ENCODE measurements at places on chromosomes 7 and 10.
A peak's percentile ranks its signal among the peaks of the same experiment; 100 is the strongest.

GRCh38 chr7:36129048-36129534 lies 24.0 kb upstream of the EEPD1 start:
- no peak for DNase-seq

- DNase-seq: no peak
Observed at GRCh38 chr10:132521041-132521465, 16.5 kb upstream of the INPP5A start.

DNA sequence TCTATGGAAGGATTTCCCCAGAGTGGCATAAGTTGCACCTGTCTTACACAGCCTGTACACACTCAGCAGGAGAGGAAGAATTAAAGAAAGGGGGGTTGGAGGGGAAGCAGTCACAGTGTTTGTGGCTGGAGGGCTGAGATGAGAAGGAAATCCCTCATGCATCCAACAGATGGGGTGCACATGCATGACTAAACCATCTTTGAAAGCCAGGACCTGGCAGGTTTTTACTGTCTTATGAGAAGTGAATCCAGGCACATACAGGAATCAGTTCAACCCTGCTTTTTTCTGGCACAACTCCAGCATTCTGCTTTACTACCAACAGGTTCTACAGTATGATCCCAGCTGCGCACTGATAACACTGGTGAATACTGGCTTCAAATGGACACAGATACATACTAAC lies 107.7 kb downstream of the CACNA2D1 start:
- no peak for DNase-seq

DNA sequence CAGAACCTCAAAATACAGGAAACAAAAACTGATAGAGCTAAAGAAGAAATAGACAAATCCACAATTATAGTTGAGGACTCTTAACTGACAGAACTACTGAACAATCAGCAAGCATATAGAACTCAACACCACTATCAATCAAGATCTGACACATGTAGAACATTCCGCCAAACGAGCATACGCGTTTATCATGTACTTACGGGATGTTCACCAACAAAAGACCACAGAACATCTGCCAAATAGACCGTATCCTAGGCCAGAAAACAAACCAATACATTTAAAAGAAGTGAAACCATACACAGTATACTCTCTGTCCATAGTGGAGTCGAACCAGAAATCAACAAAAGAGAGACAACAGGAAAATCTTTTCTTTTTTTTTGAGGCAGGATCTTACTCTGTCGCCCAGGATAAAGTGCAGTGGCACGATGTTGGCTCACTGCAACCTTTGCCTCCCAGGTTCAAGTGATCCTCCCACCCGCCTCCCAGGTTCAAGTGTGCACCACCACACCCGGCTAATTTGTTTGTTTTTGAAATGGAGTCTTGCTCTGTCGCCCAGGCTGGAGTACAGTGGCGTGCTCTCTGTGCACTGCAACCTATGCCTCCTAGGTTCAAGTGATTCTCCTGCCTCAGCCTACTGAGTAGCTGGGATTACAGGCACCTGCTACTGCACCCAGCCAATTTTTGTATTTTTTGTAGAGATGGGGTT lies 5.1 kb downstream of the GNA12 start:
- no peak for DNase-seq

DNA sequence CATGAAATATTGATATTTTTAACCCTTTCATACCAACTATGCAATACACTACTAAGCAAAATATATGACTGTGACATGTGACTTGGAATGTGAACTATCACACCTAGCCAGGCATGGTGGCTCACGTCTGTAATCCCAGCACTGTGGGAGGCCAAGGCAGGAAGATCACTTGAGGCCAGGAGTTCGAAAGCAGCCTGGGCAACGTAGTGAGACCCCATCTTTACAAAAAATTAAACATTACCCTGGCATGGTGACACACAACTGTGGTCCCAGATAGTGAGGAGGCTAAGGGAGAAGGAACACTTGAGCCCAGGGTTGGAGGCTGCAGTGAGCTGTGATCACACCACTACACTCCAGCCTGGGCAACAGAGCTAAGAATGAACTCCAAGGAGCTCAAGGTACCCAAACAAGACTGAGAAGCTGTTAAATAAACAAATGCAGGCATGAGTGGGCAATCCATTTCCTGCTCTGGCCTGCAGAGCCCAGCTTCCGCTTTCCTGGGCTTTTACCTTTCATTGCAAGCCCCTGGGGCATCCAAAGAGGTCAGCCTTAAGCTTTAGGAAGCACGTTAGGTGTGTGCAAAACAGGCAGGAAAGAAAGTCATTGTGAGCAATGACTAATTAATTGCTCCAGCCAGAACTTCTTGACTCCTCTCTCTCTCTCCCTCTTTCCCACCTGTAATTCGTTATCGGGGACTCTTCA lies 162.1 kb upstream of the FOXK1 start:
- no peak for DNase-seq

DNA sequence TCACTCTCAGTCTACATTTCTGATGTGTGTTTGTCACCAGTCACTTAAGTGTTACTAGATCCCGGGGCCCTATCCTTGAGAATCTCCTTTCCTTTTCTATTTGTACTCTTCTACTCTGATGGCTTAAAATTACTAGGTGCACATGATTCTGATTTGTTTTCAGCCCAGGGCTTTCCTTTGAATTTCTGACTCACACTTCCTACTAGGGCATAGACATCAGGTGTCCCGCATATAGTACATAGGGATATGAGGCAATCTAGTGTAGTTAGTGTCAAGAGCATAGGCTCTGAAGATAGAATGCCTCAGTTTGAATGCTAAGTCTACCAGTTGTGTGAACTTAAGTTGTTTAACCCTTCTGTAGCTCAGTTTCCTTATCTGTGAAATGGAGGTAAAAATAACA lies 49.4 kb upstream of the LRRN3 start:
- no peak for DNase-seq

GRCh38 chr7:100687751-100688300 lies 6.2 kb downstream of the GIGYF1 start:
- DNase-seq: no peak

- no peak for DNase-seq
Observed at GRCh38 chr10:123848564-123849457, 42.8 kb downstream of the CPXM2 start.

DNA sequence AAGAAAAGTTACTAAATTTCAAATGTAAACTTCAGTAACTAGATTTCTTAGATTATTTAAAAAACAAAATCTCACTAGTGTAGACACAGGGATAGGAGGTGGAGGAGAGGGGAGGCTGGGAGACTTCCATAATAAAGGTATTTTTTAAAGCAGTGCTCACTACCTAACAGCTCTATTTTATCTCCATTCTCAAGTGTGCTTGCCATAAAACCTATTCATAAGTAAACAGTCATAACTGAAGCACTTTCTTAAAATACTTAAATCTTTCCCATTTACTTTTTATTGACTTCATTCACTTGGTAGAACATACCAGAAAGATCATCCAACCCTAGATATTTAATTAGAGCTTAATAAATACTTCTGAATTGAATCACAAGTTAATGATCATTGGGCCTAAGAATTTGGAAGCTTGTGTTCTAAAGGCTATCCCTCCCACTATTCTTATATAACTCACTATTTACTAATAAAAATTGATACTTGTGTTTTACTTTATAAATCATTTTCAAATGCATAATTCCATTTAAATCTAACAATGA lies 107.4 kb downstream of the SNX13 start:
- no peak for DNase-seq

- DNase-seq: peak; percentile 90
Observed at GRCh38 chr10:29820890-29821461, 186.2 kb upstream of the SVIL start.

GRCh38 chr7:111796671-111797070 lies 234.4 kb upstream of the IMMP2L start:
- DNase-seq: no peak

DNA sequence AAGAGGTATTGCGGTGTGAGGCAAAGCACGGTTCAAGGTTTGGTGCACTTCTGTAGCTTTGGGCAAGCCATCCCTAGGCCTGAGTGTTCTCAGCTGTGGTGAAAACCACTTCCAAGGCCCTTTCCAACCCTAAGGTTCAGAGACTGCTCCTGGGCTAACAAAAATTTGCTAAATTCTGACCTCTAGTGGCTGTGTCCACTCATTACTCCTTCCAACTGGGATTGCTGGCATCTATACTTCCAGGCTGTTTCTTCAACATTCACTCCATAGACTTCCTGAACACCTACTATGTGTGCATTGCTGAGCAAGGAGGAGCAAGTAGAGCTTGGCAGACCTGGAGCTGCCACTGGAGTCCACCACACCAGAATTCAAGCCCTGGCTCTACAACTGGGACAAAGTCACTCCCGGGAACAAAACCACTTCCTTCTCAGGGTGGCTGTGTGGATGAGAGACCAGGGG lies 29.3 kb upstream of the SH3PXD2A start:
- peak; percentile 61 for DNase-seq

- peak; percentile 70 for DNase-seq
Observed at GRCh38 chr10:30591249-30591670, 38.3 kb downstream of the LYZL2 start.

GRCh38 chr7:30027740-30028215 lies 434 bp upstream of the PLEKHA8 start:
- DNase-seq: no peak

- DNase-seq: no peak
Observed at GRCh38 chr7:12796397-12797127, 109.1 kb downstream of the ARL4A start.

GRCh38 chr10:59175538-59176240 lies 754 bp upstream of the PHYHIPL start:
- DNase-seq: no peak

GRCh38 chr7:122676466-122676865 lies 22.5 kb downstream of the RNF133 start:
- no peak for DNase-seq

- no peak for DNase-seq
Observed at GRCh38 chr10:52437205-52437646, 123.1 kb downstream of the DKK1 start.

DNA sequence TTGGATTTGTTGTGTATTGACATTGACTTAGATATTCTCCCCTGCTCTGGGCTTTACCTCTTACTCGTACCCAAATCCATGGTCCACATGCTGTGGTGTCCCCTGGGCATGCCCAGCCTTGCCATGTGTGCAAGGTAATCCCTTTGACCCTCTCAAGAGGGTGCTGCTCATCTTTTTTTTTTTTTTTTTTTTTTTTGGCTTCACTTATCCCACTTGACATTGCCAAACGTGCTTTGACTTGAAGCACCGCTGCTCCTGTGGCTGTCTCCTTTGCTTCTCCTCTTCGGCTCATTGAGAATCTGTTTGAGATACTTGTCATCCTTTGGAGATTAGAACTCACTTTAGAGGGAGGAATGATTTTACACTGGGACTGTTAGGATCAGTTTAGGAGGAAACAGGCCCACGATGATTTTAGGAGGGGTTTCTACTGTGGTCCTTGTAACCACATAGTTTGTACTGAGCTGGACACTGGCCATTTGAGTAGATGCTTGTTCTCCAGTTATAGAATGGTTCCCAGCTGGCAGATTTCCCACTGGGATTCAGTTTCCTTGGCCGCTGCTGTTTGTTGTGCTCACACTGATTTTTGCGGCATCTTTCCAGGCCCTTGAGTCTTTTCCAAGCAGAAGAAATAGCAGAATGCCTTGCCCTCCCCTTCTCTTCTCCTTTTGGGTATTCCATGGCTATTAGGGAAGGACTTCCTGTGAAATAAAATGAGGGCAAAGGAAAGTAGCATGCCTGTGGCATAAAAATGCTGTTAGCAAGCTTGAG lies 184.8 kb downstream of the AUTS2 start:
- peak; percentile 72 for DNase-seq

DNA sequence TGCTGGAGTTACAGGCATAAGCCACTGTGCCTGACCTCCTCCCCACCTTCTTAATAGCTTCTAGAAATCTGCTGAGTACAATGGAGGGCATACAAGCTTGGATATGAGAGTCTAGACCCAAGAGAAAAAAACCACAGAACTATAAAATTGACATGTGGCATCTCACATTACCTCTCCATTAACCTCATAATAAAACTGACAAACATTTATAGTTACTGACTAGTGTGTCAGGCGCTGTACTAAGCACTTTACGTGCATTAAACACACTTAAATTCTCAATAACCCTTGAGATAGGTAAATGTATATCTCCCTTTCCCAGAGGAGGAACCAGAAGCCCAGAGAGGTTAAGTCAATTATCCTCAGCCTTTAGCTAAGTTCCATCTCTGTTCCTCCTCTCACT lies 300.5 kb upstream of the MYO3A start:
- no peak for DNase-seq

GRCh38 chr10:76138286-76138685 lies 706.9 kb downstream of the LRMDA start:
- DNase-seq: no peak

- DNase-seq: no peak
Observed at GRCh38 chr10:52212062-52212461, 102.0 kb upstream of the DKK1 start.

GRCh38 chr7:105800849-105801534 lies 75.4 kb downstream of the ATXN7L1 start:
- no peak for DNase-seq

- DNase-seq: no peak
Observed at GRCh38 chr10:118840071-118840775, 85.5 kb upstream of the CACUL1 start.

- DNase-seq: no peak
Observed at GRCh38 chr7:51227861-51228260, 88.7 kb downstream of the COBL start.

DNA sequence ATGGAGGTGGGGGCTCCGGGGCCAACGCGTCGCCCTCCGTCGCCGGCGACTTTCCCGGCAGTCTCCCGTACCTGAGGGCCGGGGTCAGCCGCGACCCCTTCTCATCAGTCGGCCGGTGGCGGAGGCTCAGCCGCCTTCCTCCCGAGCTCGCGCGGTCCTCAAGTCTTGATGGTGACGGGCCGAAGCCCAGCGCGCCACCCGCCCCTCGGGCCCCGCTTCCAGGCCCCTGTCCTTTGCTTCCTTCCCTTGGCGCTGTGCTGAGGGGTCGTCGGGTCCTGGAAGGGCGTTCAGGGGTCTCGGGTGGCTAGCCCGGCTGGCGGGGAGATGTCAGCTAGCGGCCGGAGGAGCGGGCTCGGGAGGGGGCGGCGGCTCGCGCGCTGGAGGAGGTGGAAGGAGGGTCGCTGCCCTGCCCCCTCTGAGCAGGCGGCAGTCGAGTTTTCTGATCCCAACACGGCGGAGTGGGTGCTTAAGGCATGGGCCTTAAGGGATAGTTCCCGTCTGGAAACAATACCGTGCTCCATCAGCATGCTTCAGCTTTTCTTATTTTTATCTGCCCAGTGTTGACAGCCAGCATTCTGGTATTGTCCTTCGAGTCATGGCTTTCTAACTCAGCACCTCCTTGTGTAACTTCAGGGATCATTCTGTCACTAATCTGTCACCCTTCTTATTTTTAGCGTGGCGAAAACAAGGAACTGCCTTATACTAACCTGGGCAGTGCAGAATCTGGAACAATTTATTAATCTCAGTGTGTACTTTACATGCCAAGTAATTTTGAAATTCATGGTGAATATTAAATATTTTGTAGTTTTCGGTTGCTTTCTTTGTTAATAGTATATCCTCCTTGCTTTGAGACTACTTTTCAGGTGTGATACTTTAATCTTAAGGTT lies 748 bp downstream of the PHTF2 start:
- DNase-seq: peak; percentile 49

- no peak for DNase-seq
Observed at GRCh38 chr10:80144696-80145131, 12.2 kb downstream of the PLAC9 start.

- DNase-seq: no peak
Observed at GRCh38 chr10:12728494-12728893, 273.0 kb downstream of the CCDC3 start.
